CD4-positive, alpha-beta T cell treated with Interleukin-2 at 100 ng/mL for 4 hours (primary cell): ENCODE measurements at places on chromosomes 11 and 22.

- DNase-seq: no peak
Observed at GRCh38 chr22:45692549-45692948, 20.9 kb downstream of the ATXN10 start.

GRCh38 chr11:1879342-1879940 lies 12.3 kb downstream of the PRR33 start:
- no peak for DNase-seq

DNA sequence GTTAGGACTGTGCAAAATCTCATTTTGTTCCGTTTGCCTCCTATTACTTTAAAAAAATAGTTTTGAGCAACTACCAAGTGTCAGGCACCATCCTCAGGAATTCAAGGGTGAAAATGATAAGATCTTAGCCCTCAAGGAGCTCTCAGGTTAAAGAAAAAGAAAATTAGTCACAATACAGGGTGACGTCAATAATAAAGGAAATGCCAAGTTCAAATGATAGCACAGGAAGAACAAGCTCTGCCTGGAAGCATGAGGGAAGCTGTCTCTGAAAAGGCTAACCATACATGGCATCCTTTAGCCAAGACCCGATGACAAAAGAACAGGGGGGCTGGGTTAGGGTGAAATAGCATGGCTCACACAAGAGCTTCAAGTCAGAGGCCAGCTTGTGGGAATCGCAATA lies 11.1 kb upstream of the MPZL2 start:
- DNase-seq: no peak

DNA sequence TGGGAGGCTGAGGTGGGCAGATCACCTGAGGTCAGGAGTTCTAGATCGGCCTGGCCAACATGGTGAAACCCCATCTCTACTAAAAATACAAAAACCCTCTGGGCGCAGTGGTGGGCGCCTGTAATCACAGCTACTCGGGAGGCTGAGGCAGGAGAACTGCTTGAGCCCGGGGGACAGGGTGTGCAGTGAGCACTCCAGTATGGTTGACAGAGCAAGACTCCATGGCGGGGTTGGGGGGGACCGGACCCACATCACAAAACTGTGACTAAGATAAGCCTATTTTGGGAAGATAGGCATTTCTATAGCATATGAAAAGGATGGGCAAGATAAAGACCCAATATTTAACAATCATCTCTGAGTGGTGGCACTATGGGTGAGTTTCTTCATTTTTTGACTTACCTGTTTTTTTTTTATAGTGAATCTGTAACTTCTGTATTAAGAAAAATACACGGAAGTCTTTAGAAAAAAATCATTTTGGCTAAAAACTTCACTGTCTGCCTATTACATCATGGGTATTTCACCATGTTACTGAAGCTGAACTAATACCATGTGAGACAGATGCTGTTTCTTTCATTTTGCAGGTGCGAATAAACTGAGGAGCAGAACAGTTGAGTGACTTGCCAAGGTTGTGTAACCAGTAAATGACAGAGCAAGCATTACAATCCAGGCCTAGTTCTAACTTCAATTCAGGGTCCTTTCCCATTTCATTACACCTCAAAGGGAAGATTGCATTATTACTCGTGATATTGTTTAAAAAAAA lies 2.5 kb downstream of the CELF1 start:
- no peak for DNase-seq

GRCh38 chr11:82907371-82907770 lies 5.8 kb downstream of the DDIAS start:
- no peak for DNase-seq

GRCh38 chr11:13955971-13956421 lies 6.5 kb upstream of the SPON1 start:
- peak; percentile 68 for DNase-seq
